Ovary (tissue), 10 donors: ENCODE measurements at places on chromosomes 11 and 22. TPM values are rescaled to one million over a fixed set of nuclear protein-coding genes. Genes with fewer than 3 reads are reported as not detected.

DNA sequence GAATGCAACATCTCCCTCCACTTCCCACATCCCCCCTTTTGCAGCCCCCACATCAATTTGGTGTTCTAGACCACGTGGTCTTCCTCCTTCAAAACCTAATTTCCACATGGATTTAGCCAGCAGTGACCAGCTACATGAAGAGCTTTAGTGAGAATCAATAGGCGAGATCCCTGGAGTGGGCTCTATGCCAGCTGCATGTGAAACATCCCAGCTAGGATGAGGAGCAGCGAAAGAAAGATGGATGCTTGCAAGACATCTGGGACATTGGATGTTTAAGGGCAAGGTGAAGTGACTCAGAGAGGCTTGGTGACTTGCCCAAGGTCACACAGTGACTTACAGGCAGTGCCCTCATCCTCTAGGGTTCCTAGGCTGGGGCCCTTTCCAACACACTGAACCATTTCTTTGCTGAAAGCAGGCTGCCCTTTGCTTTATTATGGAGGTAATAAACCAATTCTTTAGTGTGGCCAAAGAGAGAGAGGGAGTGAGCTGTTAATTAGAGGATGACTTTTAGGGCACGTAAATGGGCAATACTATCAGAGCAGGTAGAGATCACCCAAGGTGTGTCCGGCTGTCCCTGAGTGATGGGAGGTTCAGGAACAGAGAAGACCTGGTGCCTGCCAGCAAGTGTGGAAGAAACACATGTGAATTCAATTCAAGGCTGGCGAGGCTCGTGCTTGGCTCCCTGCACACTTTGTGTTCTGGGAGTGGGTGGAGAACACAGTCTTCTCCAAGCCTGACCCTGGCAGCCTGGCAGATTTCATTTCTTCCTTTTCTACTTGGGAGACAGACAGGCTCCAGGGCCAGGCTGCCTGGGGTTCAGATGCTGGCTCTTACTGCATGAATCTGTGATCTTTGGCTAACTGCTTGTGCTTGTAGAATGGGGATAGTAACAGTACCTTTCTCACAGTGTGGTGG is 24.0 kb downstream of the TSPAN18 start:
- no peak for DNase-seq

Gene OR2AG1
- not detected for total RNA-seq

Gene PDE2A
- 25.9 TPM for total RNA-seq

Gene MRGPRX4
- total RNA-seq = not detected

Gene SLC16A8
- not detected for total RNA-seq

- DNase-seq = no peak
These were observed 19.9 kb upstream of the APOA1 start for GRCh38 chr11:116857316-116857715.

DNA sequence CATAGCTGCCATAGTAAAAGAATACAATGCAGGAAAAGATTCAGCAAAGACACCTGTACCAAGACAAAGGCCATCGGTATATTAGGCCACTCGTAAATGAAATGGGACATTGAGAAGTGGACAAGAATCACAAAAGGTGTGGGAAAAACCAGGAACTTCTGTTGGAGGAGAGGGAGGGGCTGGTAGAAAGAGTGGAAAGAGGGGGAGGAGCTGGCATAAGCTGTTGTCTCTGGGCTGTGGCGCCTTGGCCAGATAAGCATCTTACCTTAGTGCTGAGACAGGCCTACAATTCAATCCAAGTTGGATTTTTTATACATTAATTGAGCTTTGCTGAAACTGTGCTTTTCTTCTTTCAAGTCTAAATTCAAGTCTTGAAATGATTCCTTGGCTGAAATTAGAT is 37.1 kb downstream of the ZNF202 start:
- DNase-seq = no peak

GRCh38 chr11:125609545-125609944 is 15.4 kb upstream of the CHEK1 start:
- DNase-seq = no peak

Gene ARHGAP20
- 2.6 TPM for total RNA-seq

GRCh38 chr22:41091132-41092022 is 1.0 kb upstream of the EP300 start:
- peak; percentile 99 for DNase-seq

GRCh38 chr11:122337704-122338103 is 221.7 kb upstream of the BLID start:
- no peak for DNase-seq

- peak; percentile 31 for DNase-seq
These were observed 7.5 kb upstream of the SYT8 start for GRCh38 chr11:1827095-1827813.

- DNase-seq = no peak
These were observed 26.4 kb downstream of the APOL3 start for GRCh38 chr22:36134182-36134581.

GRCh38 chr11:94593030-94593429 is 25.9 kb downstream of the PIWIL4 start:
- no peak for DNase-seq

DNA sequence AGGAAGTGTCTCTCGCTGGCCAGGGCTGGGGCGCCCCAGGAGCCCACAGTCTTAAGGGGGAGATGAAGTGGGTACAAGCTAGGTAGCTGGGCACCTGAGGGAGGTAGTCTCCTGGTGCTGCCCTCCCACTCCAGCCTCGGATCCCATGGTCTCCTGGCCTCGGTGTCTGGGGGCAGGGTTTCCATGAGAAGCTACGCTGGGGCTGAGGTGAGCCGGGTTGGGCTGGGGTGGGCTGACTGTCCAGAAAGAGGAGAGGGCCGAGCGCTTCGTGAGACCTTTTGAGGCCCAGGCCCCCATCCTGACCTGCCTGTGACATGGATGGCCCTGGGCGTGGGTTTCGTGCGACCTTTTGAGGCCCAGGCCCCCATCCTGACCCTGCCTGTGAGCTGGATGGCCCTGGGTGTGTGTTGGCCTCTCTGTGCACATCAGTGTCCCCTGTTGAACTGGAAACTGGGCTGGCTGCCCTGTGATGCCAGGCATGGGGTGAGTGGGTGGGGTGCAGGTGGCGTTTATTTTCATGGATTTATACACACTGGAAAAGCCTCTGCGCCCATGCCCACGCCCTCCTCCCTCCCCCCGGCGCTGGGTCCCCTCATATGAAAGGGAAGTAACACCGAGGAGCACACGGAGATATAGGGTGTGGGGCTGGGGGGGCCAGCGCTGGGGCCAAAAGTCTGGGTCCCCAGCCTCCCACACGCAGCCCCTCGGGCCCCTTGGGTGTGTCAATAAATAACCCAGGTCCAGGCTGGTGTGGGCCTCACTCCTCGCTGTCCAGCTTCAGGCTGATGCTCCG is 8.6 kb downstream of the AIP start:
- DNase-seq = no peak

DNA sequence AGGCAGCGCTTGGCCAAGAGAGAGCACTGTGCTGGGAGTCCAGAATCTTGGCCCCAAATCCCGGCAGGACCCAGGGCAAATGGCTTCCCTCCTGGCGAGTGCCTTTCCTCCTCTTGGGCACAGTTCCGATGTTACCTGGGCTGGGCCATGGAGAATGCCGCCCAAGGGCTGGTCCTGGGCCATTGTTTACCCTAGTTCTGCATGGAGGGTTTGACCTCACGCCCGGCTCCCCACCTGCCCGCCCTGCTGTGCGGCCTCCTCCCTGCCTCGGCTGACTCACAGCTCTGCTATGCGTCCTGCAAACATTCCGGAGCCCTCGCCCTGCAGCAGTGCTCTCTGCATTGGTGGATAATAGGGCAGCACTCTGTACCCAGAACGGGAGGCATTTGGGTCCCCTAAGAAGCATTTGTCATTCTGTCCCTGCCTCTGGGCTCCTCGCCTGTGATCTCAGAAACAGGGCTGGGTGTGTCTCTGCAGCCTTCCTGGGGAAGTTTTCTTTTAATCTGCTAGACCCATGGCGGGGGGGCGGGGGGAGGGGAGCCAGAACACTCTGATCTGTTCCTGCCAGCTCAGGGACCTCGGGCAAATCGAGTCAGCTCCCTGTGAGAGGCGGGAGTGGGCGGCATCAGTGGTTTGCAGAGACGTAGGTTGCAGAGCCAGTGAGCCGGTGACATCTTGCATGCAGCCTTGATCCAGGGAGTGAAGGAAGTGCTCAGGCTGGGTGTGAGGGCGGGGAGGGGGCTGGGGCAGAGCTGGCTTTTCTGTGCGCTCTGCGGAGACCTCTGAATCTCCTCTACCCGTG is 32.9 kb upstream of the SMIM38 start:
- no peak for DNase-seq

DNA sequence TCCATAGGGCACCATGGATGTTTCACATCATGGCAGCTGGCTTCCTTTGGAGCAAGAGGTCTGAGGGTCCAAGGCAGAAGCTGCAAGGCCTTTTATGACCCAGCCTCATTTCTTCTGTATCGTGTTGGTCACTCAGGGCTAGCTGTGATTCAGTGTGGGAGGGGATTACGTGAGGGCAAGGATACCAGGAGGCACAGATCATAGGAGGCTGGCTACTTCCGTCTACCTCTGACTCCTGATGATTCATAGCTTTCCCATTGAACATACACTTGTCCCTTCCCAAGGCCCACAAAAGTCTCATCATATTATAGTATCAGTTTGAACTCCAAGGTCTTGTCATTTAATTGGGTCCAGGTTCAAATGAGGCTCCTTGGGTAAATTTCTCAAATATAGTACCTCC is 135.3 kb upstream of the ZBED5 start:
- DNase-seq = no peak

Gene HOATZ
- not detected for total RNA-seq

GRCh38 chr11:116862951-116863350 is 25.5 kb upstream of the APOA1 start:
- DNase-seq = no peak

GRCh38 chr22:41448189-41448808 is 1.7 kb upstream of the TOB2 start:
- DNase-seq = peak; percentile 93

DNA sequence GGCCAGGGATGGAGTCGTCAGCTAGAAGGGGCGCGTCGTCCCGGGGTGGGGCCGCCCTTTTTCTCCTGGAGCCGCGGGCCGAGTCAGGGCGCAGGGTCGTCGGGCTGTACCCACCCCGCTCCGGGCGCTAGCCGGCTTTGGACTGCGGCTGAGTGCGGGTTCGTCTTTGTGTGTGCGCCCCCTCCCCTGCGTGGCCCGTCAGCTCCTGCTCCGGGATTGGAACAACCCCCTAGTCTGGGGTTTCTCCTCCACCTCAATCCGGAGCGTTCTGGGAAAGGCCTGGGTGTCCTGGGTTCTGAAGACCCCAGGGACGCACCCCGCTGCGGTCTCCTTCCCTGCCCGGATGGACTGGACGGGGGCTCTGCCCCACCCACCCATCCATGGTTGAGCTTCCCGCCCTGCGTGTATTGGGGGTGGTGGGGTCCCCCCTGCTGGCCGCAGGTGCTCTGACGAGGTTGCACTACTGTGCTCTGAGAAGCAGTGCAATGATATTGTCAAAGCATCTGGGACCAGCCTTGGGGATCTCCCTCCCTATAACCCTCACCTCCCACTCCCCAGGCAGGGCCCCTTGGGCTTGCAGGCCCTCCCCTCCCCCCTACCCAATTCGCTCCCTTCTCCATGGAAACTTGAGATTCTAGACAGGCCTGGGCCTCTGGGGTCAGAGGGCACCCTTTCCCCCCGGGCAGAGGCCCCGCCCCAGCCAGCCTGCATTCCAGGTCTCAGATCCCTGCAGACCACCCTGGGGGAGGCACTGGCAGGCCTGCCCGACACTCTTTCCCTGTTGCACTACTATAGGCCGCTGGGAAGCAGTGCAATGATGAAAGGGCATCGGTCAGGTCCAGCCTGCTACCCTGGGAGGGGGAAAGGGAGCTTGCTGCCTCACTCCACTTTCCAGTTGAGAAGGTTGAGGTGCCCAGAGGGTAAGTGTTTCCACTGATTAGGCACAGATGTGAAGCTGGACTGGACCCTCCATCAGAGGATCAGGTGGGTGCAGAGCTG is 10.7 kb downstream of the SDF2L1 start:
- DNase-seq = no peak

- DNase-seq = no peak
These were observed 105.4 kb downstream of the CASP12 start for GRCh38 chr11:104792861-104793260.

Gene RANGAP1
- 32.1 TPM for total RNA-seq

DNA sequence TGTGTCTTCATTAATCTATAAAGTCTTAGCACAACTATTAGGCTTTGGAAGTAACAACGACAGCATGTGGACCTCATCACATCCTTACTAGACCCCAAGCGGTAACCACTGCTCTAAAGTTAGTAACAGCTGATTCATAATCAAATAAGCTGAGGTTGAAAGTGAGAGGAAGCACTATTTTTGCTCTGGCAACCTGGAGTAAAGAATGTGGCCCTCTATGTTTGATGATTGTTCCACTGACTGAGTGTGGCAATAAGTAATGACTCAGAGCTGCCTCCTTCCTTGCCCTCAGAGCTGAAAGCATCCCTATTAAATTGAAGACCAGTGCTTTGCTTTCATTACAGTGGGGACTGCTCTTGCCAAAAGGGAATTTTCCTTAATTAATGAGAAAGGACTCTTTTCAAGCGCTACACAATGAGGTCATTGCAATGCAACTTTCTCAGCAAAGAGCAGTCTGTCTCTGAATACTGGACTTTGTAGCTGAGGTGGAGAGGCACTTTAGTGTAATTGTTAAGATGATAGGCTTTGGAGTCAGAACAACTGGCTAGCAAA is 906.1 kb upstream of the RAG2 start:
- DNase-seq = no peak

DNA sequence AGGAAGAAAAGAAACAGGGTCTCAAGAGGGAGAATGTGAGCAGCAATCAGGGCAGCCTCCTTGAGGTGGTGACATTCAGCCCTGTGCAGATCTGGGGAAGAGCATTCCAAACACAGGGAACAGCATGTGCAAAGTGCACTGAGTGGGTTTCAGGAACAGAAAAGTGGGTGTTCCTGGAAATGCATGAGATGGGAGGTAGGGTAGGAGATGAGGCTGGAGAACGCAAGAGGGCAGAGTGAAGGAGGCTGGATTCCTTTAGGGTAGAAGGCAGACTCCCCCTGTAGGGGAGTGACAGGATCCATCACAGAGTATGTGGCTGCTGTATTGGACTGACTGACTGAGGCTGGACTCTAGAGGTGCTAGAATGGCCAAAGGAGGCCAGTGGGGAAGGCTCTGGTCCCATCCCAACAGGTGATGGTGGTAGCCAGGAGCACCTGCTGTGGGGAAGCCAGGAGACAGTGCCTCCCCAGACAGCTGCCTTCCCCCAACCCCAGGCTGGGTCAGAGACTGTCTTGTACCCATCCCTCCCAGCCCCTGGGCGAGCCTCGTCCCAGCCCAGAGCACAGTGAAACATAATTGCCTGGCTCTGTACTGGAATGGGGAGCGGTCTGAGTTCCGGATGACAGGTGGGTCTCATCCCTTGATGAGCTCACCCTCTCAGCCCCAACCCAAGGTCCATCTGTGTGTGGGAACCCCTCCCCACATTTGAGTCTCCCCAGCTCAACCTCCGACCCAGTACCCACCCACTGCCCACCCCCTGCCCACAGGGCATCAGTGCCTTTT is 419.4 kb downstream of the MN1 start:
- DNase-seq = no peak

Gene ST14
- 4.9 TPM for total RNA-seq

- DNase-seq = no peak
These were observed 29.1 kb downstream of the CTTN start for GRCh38 chr11:70427436-70427835.

GRCh38 chr11:119178166-119178680 is 7.1 kb upstream of the NHERF4 start:
- no peak for DNase-seq
